ENCODE measurements at places on chromosomes 4 and X.

GRCh38 chrX:119482041-119482440 lies 13.8 kb downstream of the SLC25A5 start:
- DNase-seq, result no peak

DNA sequence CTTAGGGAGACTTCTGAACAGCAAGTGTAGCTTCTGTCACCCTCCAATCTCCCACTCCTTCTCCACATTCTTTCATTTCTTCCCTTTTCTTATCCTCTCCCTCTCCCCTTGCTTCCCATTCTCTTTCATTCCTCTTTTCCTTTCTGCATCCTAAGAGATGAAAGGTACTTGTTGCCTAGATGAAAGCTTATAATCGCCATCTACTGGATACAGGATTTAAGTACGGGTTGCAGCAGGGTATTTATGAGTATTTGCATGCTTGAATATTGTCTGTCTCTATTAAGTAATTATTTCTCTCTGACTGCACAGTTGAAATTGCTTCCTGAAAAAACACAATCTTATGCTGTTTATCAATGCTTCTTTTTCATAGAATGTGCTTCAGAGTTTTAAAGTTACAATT lies 174.0 kb upstream of the TENT5D start:
- peak; percentile 2 for DNase-seq

- DNase-seq, result no peak
Observed at GRCh38 chrX:153827016-153827415, 3.3 kb downstream of the PDZD4 start.

DNA sequence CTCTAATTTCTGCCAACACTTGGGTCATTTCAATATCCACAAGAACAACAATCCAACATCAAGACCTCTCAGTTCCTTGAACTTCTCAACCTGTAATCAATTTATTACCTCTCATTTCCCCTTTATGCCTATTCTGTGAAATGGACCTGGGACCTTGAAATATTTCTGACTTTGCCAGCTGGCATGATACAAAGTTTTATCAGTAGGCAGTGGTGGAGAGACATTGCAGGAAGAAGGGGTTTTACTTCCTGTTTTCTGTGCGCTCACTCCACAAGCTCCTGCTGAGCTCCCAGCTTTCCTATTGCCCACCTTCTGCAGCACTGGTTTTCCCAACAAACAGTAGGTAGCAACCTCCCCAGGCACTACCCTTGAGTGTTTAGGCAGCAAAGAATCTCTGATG lies 3.5 kb upstream of the ARHGEF6 start:
- no peak for DNase-seq

DNA sequence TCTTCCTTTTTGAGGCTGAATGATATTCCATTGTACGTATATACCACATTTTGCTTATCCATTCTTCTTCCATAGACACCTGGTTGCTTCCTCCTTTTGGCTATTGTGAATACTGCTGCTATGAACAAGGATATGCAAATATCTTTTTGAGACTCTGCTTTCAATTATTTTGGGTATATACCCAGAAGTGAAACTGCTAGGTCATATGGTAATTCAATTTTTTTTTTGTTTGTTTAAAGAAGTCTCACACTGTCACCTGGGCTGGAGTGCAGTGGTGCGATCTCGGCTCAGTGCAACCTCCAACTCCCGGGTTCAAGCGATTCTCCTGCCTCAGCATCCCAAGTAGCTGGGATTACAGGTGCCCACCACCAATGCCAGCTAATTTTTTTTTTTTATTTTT lies 75.3 kb downstream of the METTL14 start:
- DNase-seq, result no peak

GRCh38 chr4:139802931-139803330 lies 137.3 kb downstream of the MGST2 start:
- DNase-seq, result no peak

- no peak for DNase-seq
Observed at GRCh38 chr4:80568891-80569290, 233.4 kb downstream of the CFAP299 start.

GRCh38 chr4:19743115-19743638 lies 508.5 kb upstream of the SLIT2 start:
- DNase-seq, result no peak

- DNase-seq, result peak; percentile 4
Observed at GRCh38 chr4:89204624-89205023, 93.3 kb downstream of the TIGD2 start.

GRCh38 chr4:106602711-106603110 lies 234.1 kb upstream of the GIMD1 start:
- no peak for DNase-seq

- DNase-seq, result no peak
Observed at GRCh38 chr4:74906771-74907170, 26.1 kb upstream of the PARM1 start.

DNA sequence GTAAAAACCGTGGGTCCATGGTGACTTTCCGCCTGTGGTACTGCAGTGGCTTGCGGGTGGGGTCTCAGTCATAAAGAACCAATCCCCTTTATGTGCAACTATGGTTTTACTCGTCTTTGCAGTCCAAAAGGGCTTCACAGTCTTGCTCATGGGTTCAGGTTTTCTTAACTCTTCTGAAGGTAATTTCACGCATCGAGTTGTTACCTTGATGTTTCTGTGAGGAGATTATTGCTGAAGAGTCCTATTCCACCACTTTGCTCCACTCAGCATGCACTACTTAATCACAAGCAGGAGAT lies 41.5 kb downstream of the F8 start:
- no peak for DNase-seq

DNA sequence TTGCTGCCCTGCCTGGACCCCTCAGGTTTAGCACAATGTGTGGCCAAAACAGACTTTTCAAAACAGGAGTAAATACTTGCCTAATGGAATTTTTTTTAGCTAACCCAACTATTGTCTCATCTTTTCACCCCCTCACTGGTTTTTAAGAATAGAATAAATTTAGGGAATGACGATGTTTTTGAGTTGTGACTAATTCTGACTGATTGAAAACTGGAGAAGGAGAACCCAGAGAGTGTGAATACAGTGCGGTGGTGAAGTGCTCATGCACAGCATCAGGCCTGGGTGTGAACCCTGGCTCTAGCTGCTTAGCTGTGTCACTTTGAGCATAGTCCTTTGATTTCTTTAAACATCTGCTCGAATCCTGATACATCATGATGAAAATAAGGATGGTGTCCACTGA lies 10.5 kb downstream of the ANTXR2 start:
- DNase-seq, result no peak

GRCh38 chr4:152607178-152607577 lies 71.3 kb upstream of the FBXW7 start:
- peak; percentile 29 for DNase-seq

GRCh38 chr4:752196-752861 lies 46.7 kb downstream of the PCGF3 start:
- peak; percentile 49 for DNase-seq

GRCh38 chr4:2259541-2260343 lies 2.2 kb downstream of the MXD4 start:
- DNase-seq, result no peak

GRCh38 chr4:167622481-167623240 lies 388.4 kb upstream of the SPOCK3 start:
- peak; percentile 10 for DNase-seq

DNA sequence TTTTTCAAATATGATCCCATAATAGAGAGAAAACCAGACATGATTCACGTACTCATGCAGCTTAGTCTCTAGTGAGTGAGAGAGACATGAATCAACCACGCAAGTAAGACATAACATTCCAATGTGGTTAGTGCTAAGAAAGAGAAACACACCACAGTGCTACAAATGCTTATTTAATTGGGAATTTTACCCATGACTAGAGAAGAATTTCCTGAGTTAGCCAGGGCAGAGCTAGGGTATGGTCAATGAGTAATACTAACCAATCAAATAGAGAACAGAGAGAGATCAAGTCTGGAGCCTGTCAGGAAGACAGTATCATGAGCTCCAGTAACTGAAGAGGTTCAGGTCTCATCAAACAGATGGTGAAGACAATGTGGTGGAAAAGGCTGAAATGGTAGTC lies 495.2 kb downstream of the PDGFC start:
- no peak for DNase-seq

DNA sequence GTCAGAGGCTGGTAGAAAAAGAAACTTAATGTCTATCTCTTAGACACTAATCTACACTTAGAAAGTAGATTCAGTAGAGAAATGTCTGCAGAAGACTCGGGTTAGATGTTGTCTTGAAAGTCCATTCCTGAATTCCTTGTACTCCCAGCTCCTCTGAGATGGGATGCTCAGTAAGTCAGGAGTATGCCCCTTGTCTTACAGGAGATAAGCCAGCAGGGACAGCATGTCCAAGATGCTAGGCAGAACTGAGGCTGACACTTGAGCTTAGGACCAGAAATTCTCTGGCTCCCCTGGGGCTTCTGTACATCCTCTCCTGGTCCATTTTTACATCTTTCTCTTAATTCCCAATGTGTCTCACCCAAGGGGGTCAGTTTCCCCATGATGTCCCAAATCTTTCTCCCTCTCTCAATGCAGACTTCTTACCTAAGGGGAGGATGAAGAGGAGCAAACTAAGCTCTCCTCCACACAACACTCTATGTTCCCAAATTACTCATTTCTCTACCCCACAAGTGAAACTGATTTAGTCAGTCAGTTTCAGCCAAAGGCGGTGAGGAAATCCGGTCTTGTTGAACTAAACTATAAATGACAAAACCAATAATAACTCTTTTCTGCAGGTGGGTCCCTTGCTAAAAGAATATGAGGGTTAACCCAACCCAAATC lies 558.2 kb upstream of the DIPK2B start:
- DNase-seq, result no peak

GRCh38 chr4:1400191-1400805 lies 5.9 kb downstream of the NKX1-1 start:
- no peak for DNase-seq

- no peak for DNase-seq
Observed at GRCh38 chrX:129682979-129683378, 28.2 kb upstream of the APLN start.

DNA sequence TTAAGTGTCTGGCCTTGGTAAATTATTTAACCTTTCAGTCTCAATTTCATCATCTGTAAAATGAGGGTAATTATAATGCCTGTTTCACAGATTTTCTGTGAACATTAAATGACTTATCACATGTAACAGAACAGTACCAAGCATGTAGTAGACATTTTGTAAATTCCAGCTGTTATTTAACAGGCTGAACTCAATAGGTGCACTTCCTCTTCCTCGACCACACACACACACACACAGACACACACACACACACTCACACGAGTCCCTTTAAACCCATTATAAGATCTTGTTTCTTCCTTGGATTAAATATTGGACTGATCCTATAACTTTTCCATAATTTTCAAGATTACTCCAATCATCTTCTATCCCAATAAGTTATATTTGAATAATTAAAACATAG lies 53.4 kb upstream of the COL25A1 start:
- DNase-seq, result no peak

GRCh38 chr4:182729516-182729915 lies 187.7 kb downstream of the DCTD start:
- DNase-seq, result no peak

DNA sequence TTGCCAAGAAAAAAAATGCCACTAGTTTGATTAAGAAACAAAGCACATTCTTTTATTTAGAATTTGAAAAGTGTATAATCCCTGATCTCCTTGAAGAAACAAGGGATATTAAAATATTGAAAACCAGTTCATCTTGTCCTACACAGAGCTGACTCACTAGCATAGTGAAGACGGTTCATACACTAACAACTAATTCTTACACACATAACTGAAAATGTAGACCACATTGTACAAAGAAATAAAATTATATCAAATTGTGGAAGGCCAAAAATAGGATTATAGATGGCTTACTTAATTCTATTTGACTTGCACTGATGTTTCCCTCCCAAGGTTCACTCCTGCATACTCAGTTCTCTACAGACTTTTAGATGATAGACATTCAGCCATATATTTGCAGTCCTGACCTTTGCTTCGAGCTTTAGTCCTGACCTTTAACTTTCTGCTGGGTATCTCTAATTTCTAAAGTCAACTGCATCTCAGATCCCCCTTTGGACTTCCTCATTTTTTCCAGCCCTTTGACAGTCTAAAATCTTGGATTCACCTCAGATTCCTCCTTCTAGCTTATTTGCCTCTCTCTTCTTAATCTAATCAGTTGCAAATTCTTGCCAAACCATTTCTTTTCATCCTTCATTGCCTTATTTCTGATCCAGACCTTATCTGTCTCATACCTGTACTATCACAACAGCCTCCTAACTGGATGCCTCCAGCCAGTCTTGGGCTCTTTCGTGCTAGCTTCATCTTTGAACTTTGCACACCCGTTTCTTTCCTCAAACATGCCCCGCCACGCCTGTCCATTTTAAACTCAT lies 4.5 kb upstream of the WWC2 start:
- no peak for DNase-seq

GRCh38 chrX:72576141-72576894 lies 3.7 kb upstream of the HDAC8 start:
- no peak for DNase-seq

DNA sequence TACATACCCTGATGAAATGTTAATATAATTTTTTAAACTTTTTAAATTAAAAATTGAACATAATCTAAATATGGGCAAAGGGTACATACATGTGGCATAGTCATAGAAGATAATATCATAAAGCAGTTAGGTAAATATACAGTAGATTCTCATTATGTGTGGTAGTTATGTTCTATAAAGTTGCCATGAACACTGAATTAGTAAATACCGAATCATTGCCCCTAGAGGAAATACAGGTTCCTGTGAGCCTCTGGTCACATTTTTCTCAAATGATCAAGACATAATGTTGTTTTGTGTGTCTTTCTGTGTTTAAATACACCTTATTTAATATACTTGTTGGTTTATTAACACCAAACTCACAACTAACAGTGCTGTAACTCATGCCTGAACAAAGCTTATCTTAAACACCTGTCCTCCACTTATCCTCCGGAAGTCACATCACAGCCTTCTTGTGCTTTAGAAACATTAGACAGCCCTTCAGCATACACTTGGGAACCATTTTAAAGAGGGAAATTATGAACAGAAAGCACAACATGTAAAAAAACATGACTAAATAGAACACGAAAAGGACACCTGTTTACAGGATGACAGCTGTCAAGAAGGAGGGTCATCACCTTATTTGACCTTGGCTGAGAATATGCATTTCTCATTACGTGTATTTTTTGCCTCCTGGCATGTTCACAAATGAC lies 169.4 kb upstream of the NAP1L5 start:
- DNase-seq, result peak; percentile 18

DNA sequence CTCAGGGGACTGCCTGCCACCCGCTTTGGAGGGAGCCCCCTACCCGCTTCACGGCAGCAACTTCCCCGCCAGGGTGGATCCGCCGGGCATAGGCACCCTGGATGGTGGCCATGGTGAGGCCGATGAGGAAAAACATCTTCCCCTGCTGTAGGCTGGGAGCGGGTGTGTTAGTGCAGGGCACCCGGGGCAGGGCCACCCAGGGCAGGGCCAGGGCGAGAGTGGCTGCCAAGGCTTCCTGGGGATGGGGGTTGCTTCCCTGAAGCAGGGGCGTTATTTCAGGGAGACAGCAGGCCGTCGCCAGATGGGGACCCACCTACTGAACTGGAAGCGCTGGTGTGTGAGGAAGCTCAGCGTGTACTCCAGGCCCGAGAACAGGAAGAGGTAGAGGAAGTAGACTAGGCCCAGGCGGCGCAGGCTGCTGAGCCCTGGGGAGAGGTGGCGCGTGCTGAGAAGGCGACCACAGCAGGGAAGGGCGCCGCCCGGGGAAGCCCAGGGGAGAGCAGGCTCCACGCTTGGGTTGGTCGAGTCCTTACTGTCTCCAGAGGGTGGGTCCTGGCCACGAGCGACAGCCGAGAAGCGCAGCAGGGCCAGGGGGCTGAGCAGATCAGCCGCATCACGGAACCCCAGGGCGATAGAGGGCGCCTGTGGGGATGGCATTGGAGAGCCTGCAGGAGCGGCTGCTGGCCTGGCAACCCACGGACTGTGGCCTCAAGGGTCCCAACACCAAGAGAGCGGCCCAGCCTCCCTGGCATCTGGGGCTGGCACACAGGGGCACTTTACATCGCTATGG lies 31.5 kb downstream of the NOP14 start:
- DNase-seq, result no peak
